Memory B cell (primary cell): ENCODE measurements at places on chromosomes 1 and 21.

- no peak for DNase-seq
These were observed 28.0 kb downstream of the AGPAT3 start for GRCh38 chr21:43892984-43893535.

DNA sequence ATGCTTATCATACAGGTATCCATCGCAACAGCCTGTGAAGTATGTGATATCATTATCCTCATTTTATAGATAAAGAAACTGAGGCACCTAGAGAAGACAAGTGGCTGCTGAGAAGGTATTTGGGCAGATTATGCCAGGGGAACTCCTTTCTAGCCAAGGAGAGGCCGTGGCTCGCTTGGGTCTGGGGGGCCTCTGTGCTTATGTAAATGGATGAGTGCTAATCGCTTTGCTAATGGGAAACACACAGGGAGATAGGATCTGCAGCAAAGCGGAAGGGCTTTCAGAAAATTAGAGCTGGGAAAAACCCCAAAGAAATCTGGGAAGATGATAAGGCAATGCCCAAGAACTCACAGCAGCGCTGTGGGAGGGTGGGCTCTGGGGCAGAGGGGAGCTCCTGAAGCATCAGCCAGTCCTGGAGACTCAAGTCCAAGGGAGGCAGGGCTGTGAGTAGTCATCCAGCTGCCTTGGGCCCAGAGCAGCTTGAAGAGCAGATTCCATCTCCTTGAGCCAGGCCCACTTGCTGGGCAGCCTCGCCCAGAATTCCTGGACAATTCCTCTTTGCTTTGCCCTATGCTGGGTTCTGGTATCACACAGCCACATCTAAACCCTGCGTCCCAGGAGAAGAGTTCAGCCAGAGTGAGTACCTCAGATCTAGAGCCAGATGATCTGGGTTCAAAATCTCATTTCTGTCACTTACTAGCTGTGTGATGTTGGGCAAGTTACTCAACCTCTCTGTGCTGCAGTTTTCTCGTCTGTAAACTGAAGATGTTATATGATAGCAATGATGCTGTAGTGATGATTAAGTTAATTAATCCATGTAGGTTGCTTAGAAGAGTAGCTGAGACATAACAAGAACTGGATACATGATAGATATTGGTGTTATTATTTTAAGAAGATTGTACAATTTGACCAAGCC, 36.7 kb downstream of the FOXD2 start:
- no peak for DNase-seq

DNA sequence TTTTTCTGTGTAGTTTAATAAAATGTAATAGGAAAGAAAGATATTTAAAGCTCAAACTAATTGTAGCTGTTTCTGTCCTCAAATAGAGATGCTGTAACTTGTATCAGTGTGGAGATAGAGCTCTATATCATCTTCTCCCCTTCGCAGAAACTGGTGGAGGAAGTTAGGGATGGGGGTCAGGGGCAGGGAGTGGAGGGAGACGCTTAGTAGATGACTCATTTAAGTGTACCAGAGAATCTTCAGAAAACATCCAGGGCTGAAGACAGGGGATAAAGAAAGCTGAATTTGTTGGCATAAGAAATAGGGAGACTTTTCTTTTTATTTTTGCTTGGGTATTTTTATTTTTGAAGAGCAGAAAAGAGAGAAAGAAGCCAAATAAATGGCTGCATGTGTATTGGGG, 282.6 kb upstream of the DPYD start:
- no peak for DNase-seq

GRCh38 chr1:201405484-201405831, 6.3 kb upstream of the LAD1 start:
- no peak for DNase-seq
